ENCODE measurements at places on chromosomes 13 and 19. TPM values are rescaled to one million over a fixed set of nuclear protein-coding genes. Genes with fewer than 3 reads are reported as not detected.

The SBSN gene
- total RNA-seq: not detected

The PRODH2 gene
- total RNA-seq: not detected

The VSTM2B gene
- total RNA-seq: 0.33 TPM

The FZR1 gene
- 21.9 TPM for total RNA-seq

Data from esophagus muscularis mucosa (tissue), 4 donors.